ENCODE measurements at places on chromosomes 3 and 15.

GRCh38 chr15:73142802-73143762 is 90.8 kb downstream of the NEO1 start:
- no peak for DNase-seq

- DNase-seq: no peak
Observed at GRCh38 chr3:54530944-54531343, 396.9 kb downstream of the LRTM1 start.

GRCh38 chr3:13391308-13391707 is 28.8 kb downstream of the NUP210 start:
- DNase-seq: no peak

- no peak for DNase-seq
Observed at GRCh38 chr3:191774485-191774884, 313.5 kb downstream of the PYDC2 start.

DNA sequence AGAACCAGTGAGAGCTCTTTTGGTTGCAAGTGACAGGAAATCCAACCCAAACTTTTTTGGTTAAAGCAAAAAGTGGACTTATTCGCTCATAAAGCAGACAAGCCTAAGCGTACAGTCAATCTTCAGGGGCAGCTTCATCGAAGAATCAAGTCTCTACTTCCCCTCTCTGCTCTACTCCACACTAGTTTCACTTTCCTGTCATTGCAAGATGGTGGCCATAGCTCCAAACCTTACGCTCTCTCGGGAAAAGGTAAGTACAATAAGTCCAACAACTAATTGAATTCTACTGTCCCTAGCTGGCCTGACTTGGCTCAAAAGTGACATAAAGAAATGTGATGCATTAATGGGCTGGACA is 24.9 kb upstream of the ZNF710 start:
- no peak for DNase-seq

GRCh38 chr15:73899197-73900094 is 26.1 kb downstream of the TBC1D21 start:
- no peak for DNase-seq

DNA sequence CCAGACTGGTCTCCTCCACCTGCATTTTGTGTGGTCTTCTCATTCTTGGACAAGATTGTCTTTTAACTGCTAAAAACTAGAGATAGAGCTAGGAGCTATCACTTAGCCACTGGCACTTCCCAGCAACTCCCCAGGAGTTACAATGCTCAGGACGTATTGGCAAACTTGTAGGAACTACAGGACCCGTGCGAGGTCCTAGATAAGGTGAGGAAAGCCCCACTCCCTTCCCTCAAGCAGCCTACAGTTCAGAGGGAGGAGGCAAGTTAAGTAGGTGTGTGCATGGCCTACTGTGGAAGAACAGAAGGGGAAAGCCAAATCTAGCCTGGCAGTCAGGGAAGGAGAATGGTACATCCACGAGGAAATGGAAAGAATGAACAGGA is 504.7 kb upstream of the PROK2 start:
- no peak for DNase-seq

Data from LNCaP clone FGC (cell line).